ENCODE measurements at places on chromosomes 12 and 14.

- DNase-seq, result no peak
Observed at GRCh38 chr12:113894697-113895096, 71.4 kb downstream of the RBM19 start.

DNA sequence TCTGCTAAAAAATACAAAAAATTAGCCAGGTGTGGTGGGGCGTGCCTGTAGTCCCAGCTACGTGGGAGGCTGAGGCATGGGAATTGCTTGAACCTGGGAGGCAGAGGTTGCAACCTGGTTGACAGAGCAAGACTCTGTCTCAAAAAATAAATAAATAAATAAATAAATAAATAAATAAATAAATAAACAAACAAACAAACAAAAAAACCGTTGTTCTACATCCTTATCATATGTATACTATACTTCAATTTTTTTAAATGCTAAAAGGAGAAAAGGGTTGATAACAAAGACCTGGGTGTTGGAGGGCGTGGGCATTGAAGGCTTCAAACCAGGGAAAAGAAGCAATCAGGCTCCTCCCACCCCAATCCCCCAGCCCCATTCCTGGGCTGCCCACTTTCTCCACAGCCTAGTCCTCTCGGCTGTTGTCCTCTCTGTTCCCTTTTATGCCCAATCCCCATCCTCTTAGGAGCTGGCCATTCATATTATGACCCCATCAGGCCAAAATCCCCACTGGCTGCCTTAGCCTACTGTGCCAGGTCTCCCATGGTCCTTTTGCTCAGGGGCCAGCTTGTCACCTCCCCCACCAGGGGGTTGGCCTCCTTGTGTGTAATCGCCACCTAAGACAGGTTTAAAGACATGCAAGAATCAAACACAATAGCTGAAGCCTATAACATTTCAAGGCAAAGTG is 30.2 kb downstream of the CLMN start:
- no peak for DNase-seq

DNA sequence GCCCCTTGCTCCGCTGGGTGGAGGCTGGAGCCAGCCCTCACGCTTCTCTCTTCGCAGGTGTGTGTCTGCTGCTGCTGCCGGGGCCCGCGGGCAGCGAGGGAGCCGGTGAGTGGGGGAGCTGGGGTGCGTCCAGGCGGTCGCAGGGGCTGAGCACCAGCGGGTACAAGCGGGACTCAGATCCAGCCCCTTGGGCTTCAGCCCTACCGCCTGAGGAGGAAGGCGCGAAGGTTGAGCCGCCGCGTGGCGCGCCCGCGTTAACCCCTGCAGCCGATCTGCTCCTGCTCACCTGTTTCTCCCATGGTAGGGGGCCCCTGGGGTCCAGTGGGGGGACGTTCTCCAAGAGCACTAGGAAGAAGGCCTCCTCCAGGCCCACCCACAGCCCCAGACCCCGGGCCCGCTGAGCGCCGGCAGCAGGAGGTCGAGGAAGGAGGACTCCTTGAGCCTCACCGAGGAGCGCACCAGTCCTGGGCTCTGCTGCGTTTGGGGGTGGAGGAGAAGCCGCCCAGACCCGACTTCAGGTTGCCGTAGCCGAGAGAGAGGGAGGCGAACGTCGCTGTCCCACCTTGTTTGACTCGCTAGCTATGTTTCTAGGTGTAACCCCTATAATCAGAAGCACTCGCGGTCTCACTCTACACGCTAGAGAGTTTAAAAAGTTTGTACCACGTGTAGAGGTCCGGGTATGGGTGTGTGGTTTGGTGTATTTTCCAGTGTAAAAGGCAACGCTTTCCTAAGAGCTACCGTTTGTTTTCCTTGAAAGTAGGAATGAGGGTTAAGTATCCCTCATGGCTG is 834 bp downstream of the COCH start:
- DNase-seq, result no peak

- no peak for DNase-seq
Observed at GRCh38 chr12:5514545-5514944, 82.6 kb downstream of the NTF3 start.

- no peak for DNase-seq
Observed at GRCh38 chr12:11732023-11732422, 82.5 kb downstream of the ETV6 start.

- DNase-seq, result no peak
Observed at GRCh38 chr12:47388712-47389111, 309.0 kb upstream of the AMIGO2 start.

GRCh38 chr12:5784462-5785130 is 160.5 kb downstream of the ANO2 start:
- no peak for DNase-seq

DNA sequence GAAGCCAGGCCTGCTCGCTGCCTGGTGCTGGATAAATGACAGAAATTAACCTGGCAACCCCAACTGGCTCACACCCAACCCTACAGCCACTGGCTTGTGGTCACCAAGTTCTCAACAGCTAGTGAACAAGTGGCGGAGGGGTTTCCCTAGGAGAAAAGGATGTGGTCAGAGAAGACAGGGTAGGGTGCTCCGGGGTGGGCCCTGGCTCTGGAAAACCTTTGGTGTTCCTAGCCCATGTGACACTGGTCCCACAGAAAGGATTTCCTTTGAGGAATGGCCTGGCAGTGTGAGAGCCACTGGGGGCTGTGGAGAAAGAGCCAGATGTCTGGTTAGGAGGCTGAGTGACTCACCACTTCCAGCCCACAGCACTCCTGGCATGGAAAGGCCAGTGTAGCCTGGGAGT is 8.7 kb downstream of the SYNE3 start:
- peak; percentile 73 for DNase-seq

GRCh38 chr12:77645966-77646598 is 184.6 kb upstream of the NAV3 start:
- DNase-seq, result no peak

- DNase-seq, result no peak
Observed at GRCh38 chr14:62947301-62947700, 98.0 kb downstream of the KCNH5 start.

DNA sequence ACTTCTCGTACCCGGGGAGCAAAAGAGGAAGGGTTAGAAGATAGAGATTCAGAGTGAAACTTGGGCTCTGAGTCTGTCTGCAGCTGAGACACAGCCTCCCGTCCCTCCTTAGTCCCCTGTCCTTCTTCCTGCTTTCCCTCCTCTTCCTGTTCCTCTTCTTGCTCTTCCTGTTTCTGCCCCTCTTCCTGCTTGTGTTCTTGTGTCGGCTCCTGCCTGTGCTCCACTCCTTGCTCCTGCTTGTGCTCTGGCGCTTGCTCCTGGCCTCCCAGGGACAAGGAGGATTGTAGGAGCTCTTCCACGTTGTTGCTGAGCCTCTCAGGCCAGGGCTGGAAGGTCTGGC is 3.0 kb downstream of the ACRBP start:
- no peak for DNase-seq

- DNase-seq, result no peak
Observed at GRCh38 chr12:42472376-42472775, 117.2 kb downstream of the PRICKLE1 start.

GRCh38 chr14:66596241-66596985 is 88.5 kb downstream of the GPHN start:
- no peak for DNase-seq

Data from iris pigment epithelial cell (primary cell).